ENCODE measurements at places on chromosomes 11 and 22.

- no peak for DNase-seq
These were observed 10.6 kb downstream of the LRRC32 start for GRCh38 chr11:76659672-76660532.

- DNase-seq = no peak
These were observed 6.2 kb upstream of the FAM83F start for GRCh38 chr22:39988386-39989114.

DNA sequence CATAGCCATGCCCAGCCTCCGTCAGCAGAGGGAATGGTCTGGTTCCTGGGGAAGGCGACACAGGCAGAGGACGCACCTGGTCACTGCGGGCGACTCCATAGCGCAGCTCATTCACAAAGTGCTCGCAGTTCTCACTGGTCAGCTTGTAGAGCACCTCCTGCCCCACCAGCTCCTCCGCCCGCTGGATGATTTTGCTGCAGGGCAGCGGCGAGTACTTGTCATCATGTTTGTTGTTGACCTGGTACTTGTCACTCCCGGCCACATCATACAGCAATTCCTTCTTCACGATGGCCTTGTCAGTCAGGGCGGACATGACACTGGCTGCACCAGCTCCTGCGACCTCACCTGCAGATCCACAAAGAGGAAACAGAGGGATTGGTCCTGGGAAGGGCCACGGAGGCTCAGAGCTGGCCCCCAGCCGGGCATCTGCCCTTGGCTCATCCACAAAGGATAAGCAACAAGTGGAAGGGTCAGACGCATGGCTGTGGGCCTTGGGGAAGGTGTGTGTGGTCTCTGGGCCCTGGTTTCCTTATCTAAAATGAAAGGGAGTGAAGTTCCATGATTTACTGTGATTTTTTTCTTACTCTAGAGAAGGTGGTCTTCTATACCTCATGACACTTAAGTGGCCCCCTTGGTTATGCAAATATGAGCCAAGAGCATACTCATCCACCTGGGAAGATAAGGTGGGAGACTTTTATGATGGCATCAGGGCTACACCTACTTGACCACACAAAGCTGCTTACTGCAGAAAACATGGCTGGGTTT is 24.0 kb downstream of the PLAAT3 start:
- DNase-seq = no peak

- DNase-seq = no peak
These were observed 404 bp downstream of the DCHS1 start for GRCh38 chr11:6655020-6655789.

DNA sequence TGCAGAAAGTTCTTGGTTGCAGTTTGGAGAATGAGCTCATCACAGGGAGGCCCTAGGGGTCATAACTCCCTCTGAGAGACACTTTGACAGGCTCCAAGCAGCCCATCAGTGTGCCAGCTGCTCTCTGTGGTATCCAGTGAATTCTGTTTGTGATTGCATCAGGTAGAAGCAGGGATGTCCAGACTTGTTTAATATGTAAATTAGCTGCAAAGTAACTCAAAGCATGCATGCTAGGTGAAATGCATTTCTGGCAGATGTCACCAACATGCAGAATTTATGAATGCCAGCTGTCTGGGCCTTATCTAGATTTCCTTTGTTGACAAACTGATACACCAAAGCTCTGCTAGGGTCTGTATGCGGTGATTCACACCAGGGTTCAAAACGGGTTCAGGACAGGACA is 123.6 kb upstream of the MTNR1B start:
- DNase-seq = no peak

GRCh38 chr11:46106530-46107407 is 14.5 kb downstream of the PHF21A start:
- no peak for DNase-seq

DNA sequence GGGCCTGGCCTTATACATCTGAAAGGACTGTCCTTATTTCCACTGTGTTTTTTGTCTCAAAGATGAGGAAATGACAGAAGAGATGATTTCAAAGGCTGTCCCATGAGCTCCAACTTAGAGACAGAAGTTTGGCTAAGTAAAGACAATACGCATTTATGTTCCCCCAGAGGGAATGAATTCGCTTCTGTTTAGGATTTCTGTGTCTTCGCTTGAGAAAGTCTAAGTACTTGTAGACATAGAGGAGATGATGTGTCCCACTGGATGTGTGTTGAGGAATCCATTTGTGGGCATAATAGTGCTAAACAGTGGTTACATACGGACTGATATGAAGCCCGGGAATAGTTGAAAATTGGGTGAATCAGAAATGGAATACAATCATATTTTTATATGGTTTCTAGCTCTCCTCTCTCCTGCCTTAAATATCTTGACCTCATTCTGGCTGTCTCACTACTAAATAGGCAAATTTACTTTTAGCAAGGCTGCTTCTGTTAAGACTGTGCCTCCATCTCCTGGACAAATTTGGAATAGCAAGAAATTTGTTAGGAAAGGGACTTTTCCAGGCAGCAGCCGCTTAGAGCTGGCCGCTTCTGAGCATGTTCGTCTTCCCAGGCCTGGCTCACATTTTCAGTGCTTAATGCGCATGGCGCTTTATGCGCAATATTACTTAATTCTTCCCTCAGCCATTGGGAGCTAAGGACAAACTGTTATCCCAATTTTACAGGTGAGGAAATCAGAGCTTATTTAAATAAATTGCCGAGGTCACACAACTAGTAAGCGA is 1.9 kb upstream of the PEX26 start:
- no peak for DNase-seq

DNA sequence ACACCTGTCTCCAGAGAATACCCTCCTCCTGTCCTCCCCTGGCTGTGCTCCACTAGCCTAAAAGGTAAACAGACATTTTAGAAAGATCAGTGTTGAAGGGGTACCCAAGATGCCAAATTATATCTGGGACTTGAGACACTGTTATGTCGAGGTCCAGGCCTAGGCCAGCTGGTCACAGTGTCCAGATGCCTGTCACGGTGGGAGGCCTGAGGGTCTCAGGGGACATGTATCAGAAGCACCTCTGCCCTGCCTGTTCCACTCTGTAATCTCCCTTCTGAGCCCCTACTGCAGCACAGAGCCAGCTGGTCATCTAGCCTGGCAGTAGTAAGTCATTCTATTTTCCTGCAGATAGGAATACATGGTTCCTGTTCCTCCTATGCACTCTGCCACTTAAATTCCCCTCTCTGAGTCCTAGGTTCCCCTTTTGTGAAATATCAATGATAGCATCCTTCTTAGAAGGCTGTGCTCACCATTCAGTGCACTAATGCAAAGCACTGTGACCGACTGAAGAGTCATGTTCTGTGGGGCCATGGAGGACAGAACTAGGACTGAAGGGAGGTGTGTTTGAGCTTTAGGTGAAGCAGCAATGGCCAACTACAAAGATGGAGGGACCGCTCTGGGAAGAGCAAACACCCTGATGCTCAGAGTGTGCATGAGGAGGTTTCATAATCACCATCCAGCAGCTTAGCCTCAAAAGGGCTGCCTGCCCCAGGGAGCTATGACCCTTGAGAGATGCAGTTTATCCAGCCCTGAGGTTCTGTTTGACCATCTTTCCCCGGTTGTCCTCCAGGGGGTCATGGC is 44.8 kb upstream of the TUB start:
- no peak for DNase-seq

- DNase-seq = no peak
These were observed 1068.5 kb downstream of the BRD1 start for GRCh38 chr22:48758881-48759875.

- DNase-seq = no peak
These were observed 10.9 kb downstream of the INS start for GRCh38 chr11:2149864-2150847.

GRCh38 chr11:68695531-68695930 is 11.2 kb downstream of the GAL start:
- DNase-seq = no peak

- DNase-seq = no peak
These were observed 9.2 kb upstream of the OR9Q2 start for GRCh38 chr11:58179648-58180047.

- no peak for DNase-seq
These were observed 4.1 kb upstream of the MAPK11 start for GRCh38 chr22:50274311-50274710.

DNA sequence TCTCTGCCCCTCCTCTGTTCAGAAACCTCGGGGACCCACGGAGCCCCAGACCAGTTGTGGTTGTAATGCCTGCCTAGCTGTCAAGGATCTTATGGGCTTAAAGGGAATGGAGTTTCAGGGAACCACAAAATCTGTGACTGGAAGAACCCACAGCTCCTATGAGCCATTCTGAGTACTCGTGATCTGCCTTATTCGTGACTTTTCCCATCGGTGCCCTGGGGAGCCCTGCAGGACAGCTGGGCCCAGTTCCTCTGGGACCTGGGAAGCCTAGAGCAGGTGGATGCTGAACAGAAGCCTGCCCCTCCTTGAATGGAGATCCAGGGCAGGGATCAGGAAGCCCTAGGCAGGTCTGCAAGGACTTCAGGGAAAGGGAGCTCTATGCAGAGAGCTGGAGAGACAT is 42.1 kb upstream of the TTC12 start:
- DNase-seq = no peak

- DNase-seq = no peak
These were observed 34.9 kb downstream of the P4HA3 start for GRCh38 chr11:74276581-74276980.

- peak; percentile 13 for DNase-seq
These were observed 1.0 kb upstream of the SESN3 start for GRCh38 chr11:95231881-95232605.

- DNase-seq = no peak
These were observed 321.0 kb downstream of the NTM start for GRCh38 chr11:131691181-131692041.

GRCh38 chr11:15495462-15495861 is 380.7 kb downstream of the INSC start:
- no peak for DNase-seq

GRCh38 chr22:19988965-19989724 is 27.5 kb downstream of the ARVCF start:
- no peak for DNase-seq

Data from stimulated activated CD8-positive, alpha-beta memory T cell treated with anti-CD3 and anti-CD28 coated beads, Interleukin-4, amount 100 ng/mL, for 4 hours (primary cell).